MG63 (cell line): ENCODE measurements at places on chromosomes 13 and 19. TPM values are rescaled to one million over a fixed set of nuclear protein-coding genes. Genes with fewer than 3 reads are reported as not detected.

Gene ODAD3
- total RNA-seq, result 0.22 and 2.0 TPM in 2 replicates

- DNase-seq, result peak; percentile 55
Observed at GRCh38 chr19:49422407-49423070, 702 bp downstream of the PTH2 start.

DNA sequence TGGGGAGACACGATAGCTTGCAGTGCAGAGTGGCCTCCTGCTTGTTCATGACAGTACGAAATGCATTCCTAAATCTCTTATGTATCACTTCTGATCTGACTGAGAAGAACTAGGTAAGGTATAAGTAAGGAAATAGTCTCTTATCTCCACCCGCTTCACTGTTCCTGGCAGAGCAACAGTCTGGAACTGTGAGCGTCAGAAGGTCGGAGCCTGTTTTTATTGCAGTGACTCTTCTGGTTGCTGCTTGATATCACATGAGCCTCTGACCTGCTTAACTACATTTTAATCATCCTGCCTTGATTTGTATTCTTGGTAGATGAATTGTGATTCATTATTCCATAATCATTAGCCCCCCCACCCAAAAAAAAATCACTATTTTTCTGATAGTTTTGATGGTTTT lies 69.0 kb downstream of the COL4A2 start:
- no peak for DNase-seq

Gene CGB1
- not detected in 2 replicates for total RNA-seq

GRCh38 chr19:11191934-11192333 lies 5.4 kb downstream of the KANK2 start:
- no peak for DNase-seq

- no peak for DNase-seq
Observed at GRCh38 chr13:98478189-98479129, 98.4 kb downstream of the STK24 start.

Gene GPR4
- not detected in 2 replicates for total RNA-seq

Gene QPCTL
- 19.7 and 37.9 TPM in 2 replicates for total RNA-seq

- DNase-seq, result no peak
Observed at GRCh38 chr13:94798738-94799137, 86.4 kb upstream of the SOX21 start.

- no peak for DNase-seq
Observed at GRCh38 chr19:33628921-33629825, 7.4 kb downstream of the CHST8 start.

GRCh38 chr13:40452741-40453334 lies 213.6 kb downstream of the FOXO1 start:
- no peak for DNase-seq

DNA sequence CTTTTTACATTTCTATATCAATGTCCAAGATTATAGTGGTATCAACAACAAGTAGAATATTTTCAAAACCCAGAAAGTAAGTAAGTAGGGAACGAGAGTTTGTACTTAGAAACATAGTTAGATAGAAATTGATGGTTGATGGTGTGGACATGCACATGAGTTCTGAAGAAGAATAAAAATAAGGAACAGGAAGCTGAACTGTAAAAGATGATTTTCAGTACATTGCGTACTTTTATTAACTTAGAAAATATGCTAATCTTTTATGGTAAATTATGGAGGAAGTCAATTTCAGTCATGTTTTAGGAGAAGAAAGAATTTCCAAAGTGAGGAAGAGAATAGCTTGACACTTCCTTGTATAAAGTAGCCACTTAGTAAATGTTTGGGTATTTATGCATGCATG lies 12.3 kb upstream of the GPR18 start:
- DNase-seq, result no peak
